ENCODE measurements at places on chromosomes 7 and 10.

- DNase-seq: no peak
Measured at GRCh38 chr7:92115821-92116220, 18.5 kb downstream of the CYP51A1 start.

DNA sequence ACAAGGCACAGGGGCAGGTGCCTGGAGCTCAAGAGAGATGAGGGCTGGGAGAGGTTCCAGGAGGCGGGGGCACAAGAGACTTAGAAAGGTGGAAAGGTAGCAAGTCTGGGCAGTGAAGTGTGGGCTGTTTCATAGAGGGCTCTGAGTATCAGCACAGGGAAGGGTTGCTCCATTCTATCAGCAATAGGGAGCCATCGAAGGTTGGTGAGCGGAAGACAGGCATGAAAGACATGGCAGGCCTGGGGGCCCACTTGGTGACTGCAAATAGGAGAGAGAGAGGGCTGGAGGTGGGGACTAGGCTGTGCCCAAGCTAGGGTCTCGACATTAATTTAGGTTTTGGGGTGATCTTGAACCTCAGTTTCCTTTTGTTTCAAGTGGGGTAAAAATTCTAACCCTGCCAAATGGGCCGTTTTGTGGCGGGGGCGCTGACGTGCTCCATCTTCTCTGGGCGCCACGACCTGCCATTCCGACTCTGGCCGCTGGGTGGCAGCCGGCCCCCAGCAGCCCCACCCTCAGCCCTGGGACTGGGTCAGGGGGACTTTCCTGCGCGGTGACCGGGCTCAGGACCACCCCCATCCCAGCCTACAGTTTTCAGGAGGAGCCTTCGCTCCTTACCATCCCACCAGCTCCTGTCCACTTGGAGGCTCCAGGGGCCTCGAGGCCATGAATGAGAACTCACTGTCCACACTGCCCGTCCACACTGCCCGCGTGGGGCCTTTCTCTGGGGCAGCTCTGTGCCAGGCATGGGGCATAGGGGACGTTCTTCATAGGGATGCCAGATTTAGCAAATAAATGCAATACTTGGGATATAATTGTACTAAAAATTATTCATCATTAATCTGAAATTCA is 37.2 kb upstream of the PCBD1 start:
- peak; percentile 27 for DNase-seq

- DNase-seq: no peak
Measured at GRCh38 chr10:6154566-6154965, 48.2 kb upstream of the PFKFB3 start.

- DNase-seq: no peak
Measured at GRCh38 chr10:49830846-49831245, 68.7 kb upstream of the OGDHL start.

- no peak for DNase-seq
Measured at GRCh38 chr10:50021646-50022045, 33.4 kb downstream of the AGAP6 start.

DNA sequence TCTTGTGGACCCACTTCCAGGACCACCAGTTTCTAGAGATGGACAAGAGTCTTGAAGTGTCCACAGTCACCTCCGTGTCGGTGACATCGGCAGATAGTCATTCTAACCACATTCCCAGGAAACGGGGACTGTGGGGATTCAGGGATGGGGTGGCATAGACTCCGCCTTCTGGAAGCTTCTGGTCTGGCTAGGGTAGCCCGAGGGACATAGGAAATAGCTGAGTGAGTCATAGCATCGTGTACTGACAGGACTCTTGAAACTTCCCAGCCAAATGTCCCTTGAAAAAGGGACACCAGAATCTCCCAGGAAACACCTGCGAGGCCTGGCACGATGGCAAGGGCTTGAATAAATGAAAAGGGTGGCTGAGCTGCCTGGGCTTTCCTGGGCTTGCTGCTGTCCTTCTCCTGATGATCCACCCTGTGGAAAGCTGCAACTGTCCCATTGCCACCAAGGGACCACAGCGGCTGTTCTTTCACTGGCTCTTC is 84.1 kb upstream of the LRRC4 start:
- no peak for DNase-seq

- DNase-seq: no peak
Measured at GRCh38 chr7:149666360-149666945, 106.9 kb downstream of the ZNF467 start.

GRCh38 chr7:143240291-143241168 is 18.7 kb downstream of the TAS2R40 start:
- peak; percentile 75 for DNase-seq

GRCh38 chr7:28217143-28217542 is 36.5 kb upstream of the JAZF1 start:
- DNase-seq: no peak

DNA sequence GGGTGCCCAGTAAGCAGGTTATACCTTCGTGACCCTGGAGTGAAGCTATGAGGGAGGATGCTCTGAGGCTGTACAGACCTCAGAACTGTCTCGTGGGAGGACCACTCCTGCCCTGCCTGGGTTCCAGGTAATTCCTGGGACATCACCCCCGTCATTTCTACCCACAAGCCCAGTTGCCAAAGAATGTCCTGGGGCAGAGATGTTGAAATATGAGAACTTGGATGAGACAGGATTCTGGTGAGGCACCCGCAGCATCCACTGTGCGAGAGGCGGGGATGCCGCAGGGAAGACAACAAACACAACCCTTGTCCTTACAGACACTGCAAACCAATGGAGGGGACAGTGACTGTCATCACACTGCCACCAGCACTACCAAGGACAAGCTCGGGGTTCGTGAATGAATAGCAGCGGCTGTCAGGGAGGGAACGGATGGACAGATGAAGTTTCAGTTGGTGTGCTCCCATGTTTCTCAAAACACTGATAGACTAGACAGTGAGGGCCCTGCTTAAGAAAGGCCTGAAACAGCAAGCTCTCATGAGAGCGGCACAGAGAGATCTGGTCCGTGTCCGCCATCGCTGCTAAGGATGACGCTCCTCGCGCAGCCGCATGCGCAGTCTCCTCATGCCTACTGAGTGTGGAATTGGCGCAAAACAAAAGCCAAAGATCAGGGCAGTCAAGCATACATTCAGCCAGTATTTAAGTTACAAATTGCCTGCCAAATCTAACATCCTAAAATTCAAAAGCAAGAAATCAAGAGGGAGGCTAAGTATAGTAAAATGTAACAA is 82.0 kb upstream of the RHEB start:
- no peak for DNase-seq

GRCh38 chr7:951881-952547 is 2.5 kb downstream of the ADAP1 start:
- no peak for DNase-seq

DNA sequence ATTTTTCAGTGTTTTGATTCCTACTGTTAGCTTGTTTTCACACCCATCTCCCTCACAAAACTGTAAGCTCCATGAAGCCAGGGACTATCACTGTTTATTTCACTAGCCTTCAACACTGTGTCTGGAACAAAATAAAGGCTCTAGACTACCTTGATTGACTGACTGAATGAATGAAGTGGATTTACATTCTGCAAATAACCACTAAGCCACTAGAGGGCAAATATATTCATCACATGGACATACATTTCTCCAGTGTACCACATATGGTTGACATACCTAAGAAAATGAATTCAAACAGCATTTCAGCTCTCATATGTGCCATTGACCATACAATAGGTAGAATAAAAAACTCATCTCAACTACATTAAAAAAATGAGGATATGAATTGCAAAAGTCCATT is 185.9 kb downstream of the RAB11FIP2 start:
- DNase-seq: no peak

DNA sequence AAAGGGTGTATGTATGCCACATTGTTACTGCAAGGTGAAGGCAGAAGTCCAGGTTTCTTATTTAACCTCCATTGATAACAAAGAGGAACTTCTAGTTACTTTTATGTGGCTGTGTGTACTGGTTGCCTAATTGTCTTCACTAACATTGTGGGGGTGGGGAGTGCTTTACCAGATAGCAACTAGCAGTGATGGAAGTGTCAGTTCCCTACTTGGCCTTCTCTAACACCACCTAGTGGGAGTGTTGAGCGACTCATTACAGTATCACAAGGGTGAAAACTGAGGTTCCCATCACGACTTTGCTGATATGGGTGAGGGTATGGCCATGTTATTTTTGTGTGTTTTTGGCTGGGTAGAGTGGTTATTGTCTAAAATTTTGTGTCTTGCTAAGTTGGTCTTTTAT is 274.4 kb downstream of the THSD7A start:
- DNase-seq: no peak

- no peak for DNase-seq
Measured at GRCh38 chr10:119197921-119198320, 9.4 kb upstream of the GRK5 start.

GRCh38 chr7:11410656-11411644 is 421.0 kb downstream of the THSD7A start:
- DNase-seq: no peak

DNA sequence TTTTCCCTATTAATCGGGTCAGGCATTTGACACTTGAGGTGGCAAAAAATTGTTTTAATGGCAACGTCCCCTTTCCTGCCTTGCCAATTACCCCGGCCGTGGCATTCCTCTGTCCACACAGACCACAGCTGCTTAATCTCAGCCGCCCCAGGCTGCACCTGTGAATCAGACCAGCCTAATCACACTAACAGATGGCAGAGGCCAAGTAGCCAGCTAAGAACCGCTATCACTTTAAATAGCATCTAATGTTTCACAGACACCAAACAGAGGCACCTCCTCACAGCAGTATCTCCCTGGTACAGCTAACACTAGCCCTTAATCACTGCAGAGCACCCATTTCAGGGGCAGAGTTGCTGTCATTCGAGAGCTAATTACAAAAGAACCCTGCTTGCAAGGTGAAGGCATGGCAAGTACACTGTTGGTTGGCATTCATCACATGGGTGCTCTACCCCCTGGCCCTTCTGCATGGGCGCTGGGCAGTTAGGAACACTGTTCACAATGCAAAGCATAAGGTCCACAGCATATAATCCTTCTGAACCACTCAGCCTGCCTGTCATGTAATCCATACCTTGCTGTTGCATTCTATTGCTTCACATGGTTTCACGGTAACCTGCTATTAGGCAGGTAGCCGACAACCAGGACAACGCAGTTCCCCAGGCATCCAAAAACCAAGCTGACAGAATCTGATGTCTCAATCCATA is 38.8 kb downstream of the FGFR2 start:
- DNase-seq: no peak

- DNase-seq: no peak
Measured at GRCh38 chr7:106679153-106679931, 18.4 kb upstream of the CCDC71L start.

DNA sequence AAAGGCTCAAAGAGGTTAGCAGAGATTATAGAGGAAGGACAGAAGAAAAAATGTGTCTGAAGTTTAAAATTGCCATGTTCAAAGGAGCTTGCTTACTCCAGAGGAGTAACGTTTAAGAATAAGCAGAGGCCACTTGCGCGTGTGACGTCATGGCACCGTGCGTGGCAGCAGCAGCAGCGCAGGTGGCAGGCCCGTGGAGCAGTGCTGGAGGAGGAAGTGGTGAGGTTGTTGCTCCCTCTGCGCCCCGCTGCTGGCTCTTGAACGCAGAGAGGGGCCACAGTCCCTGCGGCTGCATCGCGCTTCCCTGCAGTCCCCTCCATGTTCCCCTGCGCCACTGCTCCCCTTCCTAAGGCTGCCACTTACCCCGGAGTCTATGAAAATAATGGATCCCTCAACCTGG is 37.5 kb downstream of the GDI2 start:
- peak; percentile 85 for DNase-seq

DNA sequence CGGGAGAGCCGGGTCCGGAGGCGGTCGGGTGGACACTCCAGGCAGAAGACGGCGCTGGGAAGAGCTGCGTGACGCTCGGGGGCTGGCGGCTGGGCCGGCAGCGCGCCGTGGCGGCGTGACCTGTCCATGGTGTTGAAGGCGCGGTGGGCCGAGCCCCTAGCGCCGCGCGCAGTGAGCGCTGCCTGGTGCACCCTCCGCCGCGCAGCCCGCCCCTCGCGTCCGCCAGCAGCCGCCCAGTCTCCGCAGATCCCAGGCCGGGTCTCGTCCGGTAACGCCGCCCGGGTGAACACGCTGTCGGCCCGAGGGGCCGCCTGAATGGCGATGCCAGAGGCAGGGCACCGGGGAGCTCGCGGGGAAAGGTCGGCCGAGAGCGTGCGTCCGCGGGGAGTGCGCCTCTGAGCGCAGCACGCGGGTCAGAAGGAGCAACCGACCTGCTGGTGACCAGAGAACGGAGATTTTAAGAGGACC is 657 bp upstream of the TMEM178B start:
- DNase-seq: peak; percentile 39

GRCh38 chr10:63012623-63013022 is 120.5 kb upstream of the NRBF2 start:
- no peak for DNase-seq

DNA sequence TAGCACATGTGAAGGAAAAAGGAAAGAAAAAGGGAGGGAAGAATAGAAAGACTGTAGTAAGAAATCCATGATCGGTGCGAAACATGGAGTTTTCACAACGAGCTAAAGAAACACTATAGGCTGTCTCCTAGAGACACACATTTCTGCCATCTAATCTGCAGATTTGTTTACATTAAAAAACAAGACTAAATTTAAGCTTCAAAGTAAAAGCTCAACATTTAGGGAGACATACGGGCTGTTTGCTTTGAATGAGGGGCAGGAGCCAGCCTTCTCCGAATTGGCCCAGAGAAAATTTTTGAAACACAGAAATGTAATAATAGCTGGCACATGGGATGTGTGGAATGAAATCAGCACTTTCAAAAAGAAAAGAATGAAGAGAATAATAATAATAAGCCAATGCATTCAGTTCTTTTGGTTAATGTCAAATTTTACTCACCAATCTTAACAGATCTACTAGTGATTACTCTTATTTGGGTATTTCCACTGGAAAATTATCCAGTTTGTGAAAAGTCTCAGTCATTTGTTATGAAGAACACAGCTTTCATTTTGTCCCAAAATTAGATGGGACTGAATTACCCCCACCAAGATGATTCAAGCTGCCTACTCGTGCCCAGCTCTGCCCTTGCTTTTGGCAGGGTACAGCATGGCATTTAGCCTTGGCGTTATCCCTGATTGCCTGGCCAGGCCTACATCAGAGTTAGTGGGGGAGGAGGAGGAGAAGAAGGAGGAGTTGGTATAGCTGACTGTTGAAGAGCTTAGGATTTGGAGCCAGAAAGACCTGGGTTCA is 47.1 kb downstream of the MTURN start:
- DNase-seq: no peak

GRCh38 chr7:24869572-24869971 is 110.4 kb downstream of the OSBPL3 start:
- no peak for DNase-seq

GRCh38 chr7:159017741-159018140 is 126.9 kb downstream of the VIPR2 start:
- no peak for DNase-seq

- no peak for DNase-seq
Measured at GRCh38 chr7:94129443-94130140, 125.4 kb upstream of the BET1 start.
